ENCODE measurements at places on chromosomes 6 and 20.
A peak's percentile ranks its signal among the peaks of the same experiment; 100 is the strongest.

GRCh38 chr6:1485678-1486077, 96.3 kb downstream of the FOXF2 start:
- DNase-seq, result peak; percentile 85

DNA sequence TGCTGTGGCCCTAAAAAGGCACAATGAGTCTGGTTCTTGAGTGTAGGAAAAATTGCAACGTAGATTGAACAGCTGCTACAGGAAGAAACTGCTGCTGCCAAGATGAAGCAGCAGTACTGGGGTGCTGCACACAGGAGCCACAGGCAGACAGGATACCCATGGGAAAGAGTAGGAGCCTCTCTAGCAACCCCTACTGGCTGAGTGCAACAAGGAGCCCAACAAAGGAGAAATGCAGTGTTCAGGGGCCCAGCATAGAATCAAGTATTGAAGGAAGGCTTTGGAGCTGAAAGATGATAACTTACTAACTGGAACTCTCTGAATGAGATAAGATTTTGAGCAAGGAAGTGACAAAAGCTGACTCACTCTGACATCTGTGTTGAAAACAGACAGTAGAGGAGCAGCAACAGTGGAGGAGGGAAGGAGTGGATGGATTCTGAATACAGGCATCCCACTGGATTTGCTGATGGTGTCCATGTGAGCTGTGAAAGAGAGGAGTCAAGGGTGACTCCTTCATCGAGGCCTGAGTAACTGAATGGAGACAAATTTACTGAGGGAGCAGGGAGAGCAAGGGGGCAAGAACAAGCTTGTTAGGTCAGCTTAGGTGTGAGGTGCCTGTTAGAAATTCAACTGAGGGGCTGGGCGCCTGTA, 534.7 kb upstream of the JARID2 start:
- peak; percentile 93 for DNase-seq

DNA sequence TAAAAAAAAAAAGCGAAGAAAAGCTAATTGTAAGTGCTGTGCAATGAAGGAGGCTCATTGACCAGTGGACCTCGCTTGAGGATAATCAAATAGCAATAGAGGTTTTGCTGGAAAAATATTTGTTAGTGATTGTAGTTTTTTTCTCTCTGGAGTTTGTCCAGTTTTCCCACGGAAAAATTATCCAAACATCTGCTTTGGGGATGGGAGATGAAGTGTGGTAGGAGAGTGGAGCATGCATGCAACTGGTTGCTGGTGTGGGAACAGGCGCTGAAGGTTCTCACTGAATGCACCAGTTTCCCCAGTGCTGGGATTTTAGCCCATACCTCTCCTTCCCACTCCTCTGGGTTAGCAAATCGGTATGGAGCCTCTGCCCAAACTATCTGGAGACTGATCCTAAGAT, 281.7 kb upstream of the TAB2 start:
- no peak for DNase-seq

DNA sequence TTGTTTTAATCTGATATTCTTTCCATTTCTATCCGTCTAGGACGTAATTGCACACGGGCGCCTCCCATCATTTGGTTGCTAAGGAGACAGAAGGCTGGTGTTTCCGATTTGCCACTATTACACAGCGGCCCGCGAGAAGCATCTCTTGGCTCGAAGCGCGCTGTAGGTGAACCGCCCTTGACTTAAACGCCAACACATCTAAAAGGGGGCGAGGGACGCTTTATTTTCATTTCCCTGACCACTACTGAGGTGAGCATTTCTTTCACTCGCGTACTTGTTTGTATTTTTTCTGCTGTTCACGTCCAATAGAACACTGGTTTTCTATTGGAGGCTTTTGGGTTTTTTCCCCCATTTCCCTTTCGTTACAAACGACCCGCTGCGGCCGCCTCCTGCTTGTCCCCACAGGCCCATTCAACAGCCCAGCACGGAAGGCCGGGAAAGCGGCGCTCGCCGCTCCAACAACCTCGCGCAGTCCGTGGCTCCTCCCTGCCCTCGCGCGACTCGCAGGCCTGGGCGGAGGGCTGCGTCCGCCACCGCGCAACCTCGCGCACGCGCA, 505 bp upstream of the WRNIP1 start:
- DNase-seq, result peak; percentile 71

DNA sequence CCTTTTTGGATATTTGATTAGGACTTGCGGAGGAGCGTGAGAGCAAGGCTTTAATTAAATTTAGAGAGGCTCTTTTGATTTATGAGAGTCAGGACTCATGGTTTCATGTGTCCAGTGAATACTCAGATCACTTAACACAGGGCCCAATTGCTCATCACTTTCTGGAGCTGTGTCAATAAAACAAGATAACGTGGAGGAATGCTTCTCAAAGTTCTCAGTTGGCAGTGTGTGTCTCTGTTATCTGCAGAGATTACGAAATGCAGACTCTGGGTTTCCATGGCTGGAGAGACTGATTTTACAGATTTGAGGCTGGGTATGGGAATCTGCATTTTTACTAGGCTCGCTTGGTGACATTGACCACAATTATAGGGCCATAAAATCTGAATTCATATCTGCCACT, 335.8 kb upstream of the FLRT3 start:
- no peak for DNase-seq

DNA sequence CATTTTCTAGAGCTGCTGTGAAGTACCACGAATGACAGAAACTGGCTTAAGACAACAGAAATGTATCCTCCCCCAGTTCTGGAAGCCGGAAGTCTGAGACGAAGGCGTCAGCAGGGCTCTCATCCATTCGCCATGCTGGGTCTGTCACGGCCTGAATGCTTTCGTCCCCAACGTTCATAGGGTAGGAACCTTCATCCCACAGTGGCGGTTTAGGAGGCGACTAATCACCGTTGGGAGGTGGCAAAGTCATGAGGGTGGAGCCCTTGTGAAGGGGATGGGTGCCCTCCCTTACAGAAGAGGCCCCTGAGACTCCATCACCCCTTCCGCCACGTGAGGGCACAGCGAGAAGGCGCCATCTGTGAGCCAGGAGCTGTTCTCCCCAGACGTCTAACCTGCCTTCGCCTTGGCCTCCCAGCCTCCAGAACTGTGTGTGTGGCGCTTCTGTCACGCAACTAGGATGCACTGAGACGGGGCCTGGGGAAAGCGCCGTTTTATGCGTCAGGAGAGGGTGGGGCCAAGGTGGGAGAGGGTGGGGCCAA, 250.3 kb downstream of the TTLL2 start:
- no peak for DNase-seq

- peak; percentile 88 for DNase-seq
Measured at GRCh38 chr20:48017509-48017908, 232.2 kb upstream of the SULF2 start.

GRCh38 chr6:34610819-34611477, 54.8 kb upstream of the SPDEF start:
- DNase-seq, result peak; percentile 85

- DNase-seq, result no peak
Measured at GRCh38 chr6:141307309-141307998, 825.3 kb upstream of the GJE1 start.

DNA sequence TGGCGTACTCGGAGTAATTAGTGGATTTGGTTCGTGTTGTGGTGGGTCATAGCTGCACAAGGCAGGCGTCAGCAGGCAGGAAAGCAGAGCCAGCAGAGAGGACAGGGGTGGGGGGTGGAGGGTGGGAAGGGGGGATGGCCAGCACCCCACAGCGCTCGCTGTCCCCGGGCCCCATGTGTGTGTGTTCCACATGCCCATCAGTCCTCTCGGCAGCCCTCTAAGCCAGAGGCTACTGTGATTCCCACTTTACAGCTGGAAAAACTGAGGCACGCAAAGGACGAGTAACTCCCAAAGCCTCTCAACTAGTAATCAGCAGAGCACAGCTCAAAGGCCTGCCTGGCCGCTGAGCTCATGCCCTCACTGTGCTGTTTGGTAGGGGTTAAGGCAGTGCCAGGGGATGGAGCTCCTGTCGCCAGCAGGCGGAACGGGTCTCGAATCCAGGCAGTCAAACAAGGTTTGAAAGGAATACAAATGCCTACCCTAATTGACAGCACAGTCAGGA, 175.2 kb downstream of the ZDHHC14 start:
- DNase-seq, result no peak

- no peak for DNase-seq
Measured at GRCh38 chr6:131103296-131103695, 32.0 kb upstream of the AKAP7 start.

DNA sequence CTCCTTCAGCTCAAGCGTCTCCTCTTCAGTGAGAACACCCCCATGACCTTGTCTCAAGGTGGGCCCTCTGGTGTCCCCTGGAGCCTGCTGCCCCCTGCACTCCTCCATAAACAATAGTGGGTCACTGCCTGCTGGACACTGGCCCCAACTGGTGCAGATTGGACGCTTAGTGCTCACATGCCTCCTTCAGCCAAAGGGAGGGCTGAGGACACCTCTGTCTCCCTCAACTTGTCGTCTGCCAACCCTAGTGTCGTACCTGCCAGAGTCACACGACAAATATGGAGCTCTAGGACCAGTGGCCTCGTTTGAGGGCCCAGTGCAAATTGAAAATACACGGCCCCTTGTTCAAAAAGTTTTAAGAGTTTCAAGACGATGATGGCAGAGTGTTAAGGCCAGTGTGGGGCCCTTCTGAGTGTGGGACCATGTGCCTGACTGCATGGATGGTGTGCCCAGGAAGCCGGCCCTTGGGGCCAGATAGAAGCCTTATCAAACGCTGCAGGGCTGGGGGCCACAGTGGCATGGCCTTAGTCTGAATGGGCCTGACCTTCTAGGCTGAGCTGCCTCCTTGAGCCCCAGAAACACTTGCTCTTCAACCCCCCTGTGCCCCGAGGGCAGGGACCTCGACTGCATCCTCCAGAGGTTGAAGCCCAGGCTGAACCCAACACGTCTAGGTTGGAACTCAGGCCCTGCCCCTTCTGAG, 20.1 kb downstream of the APCDD1L start:
- no peak for DNase-seq

DNA sequence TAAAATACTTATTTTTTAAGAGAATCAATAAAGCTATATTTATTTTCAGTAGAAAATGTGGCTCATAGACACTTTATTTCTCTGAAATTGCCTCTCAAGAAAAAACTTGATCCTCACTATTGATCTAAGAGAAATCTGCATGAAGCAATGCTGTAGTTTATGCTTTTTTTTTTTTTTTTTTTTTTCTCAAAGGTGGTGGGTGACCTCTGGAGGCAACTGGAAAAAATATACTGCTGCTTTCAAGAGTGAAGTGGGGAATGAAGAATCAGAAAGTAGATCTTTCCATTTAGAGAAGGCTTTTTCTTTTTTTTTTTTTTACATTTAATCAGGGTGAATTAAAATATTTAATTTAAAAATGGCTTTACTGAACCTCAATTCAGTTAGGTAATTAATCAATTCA, 169.3 kb downstream of the SLC16A10 start:
- DNase-seq, result peak; percentile 17

DNA sequence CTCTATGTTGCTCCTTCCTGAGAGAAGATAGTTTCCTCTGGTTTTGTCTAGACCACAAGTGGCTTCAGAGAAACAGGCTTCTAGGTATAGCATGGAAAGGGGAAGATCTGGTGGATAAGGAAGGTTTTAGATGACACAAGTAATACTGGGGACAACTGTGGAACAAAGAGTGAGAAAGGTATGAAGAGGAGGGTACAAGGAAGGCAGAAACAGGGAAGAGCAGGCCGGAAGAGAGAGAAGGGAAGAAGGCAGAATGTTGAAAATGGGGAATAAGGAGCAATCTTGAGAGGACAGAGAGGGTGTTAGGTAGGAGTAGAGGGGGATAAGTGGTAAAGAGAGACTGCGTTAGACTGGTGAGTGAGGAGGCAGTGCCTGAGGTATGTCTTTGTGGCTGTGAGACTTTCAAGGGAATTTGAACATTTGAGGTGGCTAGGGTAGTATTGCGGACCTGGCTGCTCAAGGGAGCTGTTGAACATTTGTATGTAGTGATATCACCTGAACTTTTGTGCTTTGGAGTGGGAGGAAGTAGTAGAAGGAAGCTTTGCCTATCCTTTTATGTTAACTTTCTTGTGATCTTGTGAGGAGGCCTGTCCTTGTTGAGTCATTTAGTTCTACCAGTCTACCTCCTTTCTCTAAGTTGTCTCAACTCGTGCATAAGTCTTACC, 69.5 kb downstream of the FOXO3 start:
- no peak for DNase-seq

- DNase-seq, result no peak
Measured at GRCh38 chr20:9792674-9793073, 46.2 kb downstream of the PAK5 start.
